ENCODE measurements at places on chromosomes 13 and 19.

DNA sequence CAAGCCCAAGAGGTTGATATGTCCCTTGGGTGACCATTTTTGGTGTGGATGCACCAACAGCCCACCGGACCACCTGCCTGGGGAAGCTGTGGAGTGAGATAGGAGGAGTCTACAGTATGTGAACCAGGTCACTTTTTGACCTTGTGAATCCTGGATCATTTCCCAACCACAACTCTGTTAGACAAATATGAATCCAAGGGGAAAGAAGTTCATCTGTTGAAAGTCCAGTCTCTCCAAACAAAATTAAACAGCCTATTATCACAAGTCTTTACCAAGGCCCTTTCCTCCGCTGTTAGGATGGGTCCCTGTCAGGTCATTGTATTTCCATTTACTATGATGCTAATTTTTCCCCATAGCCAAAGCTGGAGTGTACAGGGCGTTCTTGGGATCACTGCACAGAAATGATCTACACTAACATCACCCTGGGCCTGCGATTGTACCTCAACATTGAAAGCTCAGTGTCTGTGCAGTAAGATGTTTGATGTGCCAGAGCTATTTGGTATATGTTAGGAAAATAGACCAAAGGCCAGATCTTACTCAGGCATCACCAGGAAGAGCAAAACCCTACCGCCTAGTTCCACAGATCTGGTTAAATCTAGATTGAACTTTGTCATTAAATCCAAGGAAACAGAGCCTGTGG is 117.1 kb downstream of the STARD13 start:
- peak; percentile 51 for DNase-seq

- no peak for DNase-seq
These were observed 341.1 kb downstream of the ENOX1 start for GRCh38 chr13:43445668-43446067.

DNA sequence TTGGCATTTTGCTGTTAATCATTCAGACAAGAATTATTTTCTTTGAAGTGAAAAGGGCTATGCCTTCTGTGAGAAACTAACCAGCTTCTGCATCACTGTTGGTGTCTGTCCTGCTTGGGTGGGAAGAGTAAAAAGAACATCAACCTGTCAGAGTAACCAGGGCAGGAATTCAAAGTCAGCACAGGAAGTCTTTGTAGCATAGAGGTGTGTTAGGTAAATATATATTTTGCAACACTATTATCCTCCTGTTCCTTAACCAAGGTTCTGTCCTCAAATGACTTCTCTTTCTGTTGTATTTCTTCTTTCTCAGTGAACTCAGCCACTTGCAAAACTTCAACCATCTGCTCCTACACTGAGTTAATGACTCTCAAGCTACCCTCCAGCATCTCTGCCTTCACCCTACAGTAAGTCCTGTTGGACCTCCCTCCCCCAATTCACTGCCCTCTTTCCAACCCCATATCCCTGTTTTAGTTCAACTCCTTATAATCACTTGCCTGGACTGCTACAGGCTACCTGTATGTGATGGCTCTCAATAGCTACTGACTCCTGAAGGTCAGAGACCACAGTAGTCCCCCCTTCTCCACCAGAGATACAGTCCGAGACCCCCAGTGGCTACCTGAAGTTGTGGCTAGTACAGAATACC is 49.9 kb downstream of the SMAD9 start:
- no peak for DNase-seq

GRCh38 chr13:72567566-72567965 is 159.9 kb downstream of the MZT1 start:
- DNase-seq = no peak

- DNase-seq = no peak
These were observed 13.9 kb upstream of the RNF113B start for GRCh38 chr13:98190889-98191444.

- DNase-seq = peak; percentile 83
These were observed 109.8 kb upstream of the MLNR start for GRCh38 chr13:49110122-49110912.

- no peak for DNase-seq
These were observed 37.3 kb upstream of the ZNF536 start for GRCh38 chr19:30334841-30335240.

- no peak for DNase-seq
These were observed 1229.0 kb downstream of the PCDH9 start for GRCh38 chr13:66001140-66001539.

DNA sequence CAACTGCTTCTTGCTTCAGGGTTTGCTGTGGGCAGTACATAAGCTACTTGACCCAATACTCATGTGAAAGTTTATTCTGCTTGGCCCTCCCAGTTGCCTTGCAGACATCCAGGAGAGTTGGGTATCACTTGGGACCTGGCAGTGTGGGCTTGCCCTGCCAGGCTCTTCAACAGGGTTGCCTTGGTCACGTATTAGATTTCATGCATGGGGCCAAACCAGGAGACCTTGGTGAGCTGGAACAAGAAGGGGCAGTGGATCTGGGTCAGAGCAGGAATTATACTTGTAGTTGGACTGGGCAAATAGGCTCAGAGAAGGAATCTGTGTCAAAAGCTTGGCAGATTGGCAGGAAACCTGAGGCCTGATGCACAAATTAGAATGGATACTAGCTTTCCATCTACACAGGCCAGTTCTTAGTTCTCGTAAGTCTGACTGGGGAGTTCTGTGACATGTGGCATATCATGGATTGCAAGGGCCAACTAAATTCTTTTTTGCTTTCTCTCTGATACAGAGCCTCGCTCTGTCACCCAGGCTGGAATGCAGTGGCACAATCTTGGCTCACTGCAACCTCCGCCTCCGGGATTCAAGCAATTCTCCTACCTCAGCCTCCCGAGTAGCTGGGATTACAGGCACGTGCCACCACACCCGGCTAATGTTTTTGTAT is 192.6 kb upstream of the SERP2 start:
- DNase-seq = no peak

GRCh38 chr19:4763021-4763420 is 28.5 kb upstream of the FEM1A start:
- DNase-seq = no peak
